Hippocampal formation (tissue), 2 donors: ENCODE measurements at places on chromosomes 1 and 21.

DNA sequence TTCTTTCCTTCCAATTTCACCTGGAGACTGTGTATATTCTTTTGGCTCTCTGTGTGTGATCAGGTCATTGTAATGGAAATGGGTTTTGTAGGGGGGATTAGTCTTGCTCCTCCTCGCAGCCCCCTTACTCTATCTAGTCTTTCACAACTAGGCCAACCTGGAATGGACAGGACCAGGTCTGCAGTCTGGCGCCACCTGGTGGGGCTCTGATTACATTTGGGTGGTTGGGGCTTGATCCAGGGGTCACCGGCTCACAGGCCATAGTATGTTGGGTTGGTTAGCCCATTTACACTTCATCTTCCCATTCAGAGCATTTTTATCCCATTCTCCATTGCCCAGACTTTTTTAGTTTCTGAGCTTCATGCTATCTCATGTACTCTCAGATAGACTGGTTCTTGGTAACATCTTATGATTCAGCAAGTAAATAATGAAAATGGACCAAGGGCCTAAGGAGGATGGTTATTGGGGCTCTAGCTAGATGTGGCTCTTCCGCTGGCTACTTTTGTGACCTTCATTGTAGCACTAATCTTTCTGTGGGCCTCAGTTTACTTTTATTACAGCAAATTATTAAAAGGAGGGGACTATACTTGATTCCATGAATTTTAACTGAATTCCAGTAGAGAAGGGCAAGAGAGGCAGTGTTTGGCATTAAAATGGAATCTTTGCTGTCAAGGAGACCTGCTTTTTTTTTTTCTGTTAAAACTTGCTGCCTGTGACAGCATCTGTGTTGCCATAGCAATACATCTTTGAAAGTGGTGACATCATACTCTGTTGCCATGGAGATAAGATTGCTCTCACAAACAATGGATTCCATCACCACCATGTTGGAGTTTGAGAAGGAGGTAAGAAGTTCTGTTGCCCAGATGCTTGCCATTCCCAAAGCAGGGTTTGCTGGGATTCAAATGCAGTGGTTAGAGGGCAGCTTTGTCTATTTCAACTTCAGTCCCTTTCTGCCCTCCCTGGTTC, 150.1 kb downstream of the PLXNA2 start:
- no peak for DNase-seq

DNA sequence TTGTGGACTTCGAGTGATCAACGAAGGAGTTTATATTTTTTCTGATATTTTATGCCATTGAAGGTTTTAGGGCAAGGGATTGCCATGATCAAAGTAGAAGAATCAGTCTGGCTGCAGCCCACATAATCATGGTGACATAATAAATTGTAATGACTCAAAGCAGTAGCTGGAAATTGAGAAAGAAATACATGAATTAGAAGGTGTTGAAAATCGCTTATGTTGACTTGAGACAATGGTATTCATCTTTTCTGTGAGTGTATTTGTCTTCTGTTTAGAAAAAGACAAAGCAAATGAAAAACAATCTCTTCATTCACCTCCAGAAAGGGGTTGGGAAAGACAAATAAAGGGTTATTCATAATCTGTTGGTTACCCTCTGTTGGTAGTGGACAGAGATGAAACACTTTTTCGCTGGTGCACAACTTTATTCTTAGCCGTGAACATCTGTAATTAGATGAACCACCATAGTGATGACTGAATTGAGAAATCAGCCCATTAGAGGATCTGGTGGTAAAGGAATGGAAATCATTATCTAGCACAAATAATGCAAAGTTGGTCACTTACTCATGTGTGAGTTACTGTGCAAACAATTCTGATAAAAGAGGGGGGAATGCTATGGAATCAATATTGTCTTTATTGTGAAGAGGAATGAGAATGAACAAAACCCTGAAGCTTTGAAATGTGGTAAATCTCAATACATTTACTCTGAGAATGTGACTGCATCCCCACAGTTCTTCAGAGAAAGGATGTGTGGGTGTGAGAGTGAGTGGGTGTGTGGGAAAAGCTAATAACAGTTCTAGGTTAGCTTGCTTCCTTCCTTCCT, 121.8 kb downstream of the NTNG1 start:
- no peak for DNase-seq

GRCh38 chr1:112027696-112028095, 38.2 kb upstream of the KCND3 start:
- no peak for DNase-seq

- DNase-seq, result no peak
Observed at GRCh38 chr1:110176299-110176956, 26.1 kb downstream of the SLC6A17 start.

- peak; percentile 74 for DNase-seq
Observed at GRCh38 chr1:201468844-201469644, at the start of gene PHLDA3. TSS of gene PHLDA3 (minus strand) at chr1:201469188. CDS start at chr1:201468786, 402 bp downstream.

GRCh38 chr1:228646717-228647522, 88.4 kb upstream of the RHOU start:
- no peak for DNase-seq

DNA sequence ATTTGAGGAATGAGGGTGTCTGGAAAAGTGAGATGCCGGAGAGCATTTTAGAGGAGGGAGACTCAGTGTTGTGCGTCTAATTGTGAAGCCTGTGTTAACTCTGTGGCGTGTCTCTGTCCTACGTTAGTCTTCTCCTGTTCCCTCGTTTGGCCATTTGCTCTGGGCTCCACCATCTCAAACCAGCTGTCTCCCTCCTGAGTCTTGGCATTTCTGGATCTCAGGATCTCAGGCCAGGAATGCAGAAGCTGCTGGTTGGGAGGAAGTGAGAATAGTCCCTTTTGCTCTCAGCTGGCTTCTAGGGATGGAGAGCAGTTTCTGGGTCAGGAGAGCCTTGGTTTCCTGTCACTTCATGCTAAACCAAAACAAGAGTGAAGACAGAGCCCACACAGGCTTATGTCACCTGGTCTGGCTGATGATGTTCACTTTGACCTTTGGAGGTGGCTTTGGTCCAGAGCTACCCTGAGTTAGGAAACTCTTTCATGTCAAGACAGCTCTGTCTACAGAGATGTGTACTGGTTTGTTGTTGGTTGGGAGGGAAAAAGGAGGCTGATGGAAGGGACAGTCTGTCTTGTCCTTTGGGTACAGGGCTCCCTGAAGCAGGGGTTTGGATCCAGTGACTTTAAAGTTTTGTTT, 859 bp downstream of the NFASC start:
- DNase-seq, result no peak

DNA sequence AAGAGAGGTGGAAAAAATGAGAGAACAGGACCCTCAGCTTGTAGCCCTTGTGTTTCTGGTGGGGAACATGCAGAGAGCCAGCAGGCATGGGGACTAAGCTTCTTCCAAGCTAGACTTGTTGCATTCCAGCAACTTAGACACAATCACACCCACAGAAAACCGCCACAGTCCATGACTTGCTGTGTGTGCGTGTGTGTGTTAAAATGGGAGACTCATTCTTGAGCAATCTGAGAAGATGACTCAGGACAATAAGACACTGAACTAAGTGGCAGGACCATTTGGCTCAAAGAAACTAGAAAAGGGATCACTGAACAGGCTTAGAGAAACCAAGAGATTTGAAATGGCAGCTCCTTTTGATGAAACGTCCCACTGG, 78.0 kb downstream of the HLX start:
- DNase-seq, result no peak

GRCh38 chr1:45541193-45541592, 9.4 kb upstream of the AKR1A1 start:
- DNase-seq, result no peak

- DNase-seq, result no peak
Observed at GRCh38 chr1:43448955-43449707, 4.6 kb downstream of the HYI start.

DNA sequence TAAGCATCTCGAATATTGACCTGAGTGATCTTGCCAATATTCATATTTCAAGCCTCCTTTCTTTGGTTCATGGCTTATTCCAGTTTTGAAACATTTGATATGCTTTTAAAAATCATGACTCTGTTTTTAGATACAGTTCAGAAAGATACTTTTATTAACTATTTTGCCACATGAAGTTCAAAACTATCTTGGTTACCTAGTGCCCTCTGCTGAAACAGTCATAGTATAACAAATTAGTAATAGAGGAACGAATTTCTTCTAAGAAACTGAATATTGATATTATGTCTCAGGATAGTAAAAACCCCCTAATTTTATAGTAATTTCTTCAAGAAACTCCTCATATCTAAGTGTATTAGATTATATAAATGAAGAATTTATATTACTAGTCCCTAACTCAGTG, 52.6 kb upstream of the RC3H1 start:
- DNase-seq, result peak; percentile 71

GRCh38 chr1:63843884-63844283, 70.1 kb downstream of the ROR1 start:
- DNase-seq, result no peak

DNA sequence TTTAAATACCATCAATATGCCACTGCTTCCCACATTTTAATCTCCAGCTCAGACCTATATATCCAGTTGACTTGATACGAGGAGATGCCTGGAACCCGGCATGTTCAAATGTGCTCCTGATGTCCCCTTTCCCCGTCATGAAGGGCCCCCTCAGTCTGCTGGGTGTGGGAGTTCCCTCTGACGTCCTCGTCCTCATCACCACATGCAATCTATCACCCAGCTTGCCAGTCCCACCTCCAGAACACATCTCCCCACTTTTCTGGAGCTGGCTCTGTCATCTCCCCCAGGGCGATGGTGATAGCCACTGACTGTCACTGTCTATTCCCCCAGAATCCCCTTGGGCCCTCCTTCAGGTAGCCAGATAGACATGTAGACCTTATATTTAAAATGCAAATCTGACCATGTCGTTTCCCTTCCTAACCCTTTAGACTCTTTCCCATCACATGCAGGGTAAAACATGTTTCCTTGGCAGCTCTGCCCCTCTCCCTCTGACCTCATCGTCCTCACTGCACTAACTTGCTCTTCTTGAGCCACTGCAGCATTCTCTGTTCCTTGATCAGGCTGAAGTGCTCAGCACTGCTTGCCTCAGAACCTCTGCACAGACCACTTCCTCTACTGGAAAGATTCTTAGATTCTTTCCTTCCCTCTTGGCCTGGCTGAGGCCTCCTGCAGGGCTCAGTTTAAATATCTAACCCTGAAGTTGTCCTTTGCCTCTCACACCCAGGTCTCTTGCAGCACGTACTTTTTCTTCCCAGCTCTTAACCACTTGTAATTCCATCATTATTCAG, 7.4 kb downstream of the AZIN2 start:
- DNase-seq, result no peak

GRCh38 chr1:36992139-36992943, 42.0 kb downstream of the GRIK3 start:
- DNase-seq, result no peak

DNA sequence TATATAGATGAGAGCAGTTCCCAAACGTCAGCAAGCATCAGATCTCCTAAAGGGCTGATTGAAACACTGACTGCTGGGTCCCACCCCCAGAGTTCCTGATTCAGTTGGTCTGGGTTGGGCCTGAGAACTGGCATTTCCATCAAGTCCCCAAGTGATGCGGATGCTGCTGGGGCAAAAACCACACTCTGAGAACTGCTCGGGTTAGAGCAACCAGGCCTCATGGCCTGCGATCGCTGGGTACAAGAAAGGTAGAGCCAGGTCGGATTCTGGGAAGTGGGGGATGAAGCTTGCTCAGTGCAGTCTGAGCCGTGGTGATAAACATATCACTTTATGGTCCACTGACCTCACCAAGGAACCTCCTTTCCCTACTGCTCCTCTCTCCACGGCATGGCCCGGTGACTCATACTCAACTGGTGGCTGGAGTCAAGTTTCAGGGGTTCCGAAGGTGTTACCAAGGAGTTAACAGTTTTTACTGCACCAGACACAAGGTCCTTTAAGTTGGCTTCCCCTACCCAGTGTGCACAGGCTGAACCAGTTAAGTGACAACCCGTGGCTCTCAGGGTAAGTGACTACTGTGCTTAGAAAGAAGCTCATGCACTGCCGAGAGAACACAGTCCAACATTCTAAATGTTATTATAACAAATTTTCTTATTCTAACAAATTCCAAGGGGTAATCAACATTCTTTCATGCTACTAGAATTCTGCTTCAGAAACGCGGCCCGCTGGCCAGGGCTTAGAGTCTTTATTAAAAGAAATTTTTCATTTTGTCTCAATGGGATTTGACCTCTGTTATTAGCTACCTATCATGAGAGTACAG, 153.5 kb downstream of the TGFBR3 start:
- DNase-seq, result no peak

DNA sequence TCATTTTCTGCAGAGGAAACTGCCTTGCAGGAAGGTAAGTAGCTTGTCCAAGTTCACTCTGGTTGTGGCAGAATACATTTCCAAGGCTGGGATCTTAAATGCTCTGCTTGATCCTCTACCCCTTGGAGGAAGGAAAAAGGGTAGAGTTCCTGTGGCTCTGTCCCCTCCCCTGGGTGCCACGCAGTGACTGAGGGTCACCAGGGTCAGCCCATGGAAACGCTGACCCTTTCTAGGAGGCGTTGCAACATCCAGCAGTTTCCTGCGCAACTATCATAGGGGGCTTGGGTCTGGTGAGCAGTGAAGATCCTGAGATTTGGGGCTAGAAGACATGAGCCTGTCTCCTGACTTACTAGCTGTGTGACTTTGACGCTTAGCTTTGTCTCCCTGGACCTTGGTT, 29.4 kb upstream of the EPS8L3 start:
- no peak for DNase-seq

- DNase-seq, result peak; percentile 34
Observed at GRCh38 chr21:46325073-46325912, 1.3 kb downstream of the PCNT start.

- DNase-seq, result no peak
Observed at GRCh38 chr1:18773753-18774152, 85.7 kb downstream of the TAS1R2 start.

DNA sequence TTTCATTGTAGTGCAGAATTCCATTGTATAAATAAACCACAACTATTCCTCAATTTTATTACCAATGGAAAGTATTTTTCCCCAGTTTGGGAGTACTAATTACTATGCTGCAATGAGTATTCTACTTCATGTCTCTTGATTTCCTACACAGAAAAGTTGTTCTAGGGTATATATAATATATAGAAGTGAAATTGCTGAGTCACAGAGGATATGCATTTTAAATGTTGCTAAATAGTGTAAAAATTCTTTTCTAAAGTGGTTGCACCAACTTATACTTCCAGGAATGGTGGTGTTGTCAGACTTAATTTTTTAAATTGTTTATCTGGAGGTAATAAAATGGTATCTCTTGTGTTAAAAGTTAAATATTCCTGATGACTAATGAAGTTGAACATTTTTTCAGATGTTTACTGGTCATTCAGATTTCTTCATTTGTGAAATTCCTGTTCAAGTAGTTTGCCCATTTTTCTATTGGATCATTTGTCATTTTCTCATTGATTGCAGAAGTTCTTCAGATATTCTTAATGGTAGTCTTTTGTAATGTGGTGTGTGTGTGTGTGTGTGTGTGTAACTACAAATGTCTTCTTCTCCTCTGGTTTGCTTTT, 19.1 kb upstream of the MYOG start:
- DNase-seq, result no peak

- DNase-seq, result no peak
Observed at GRCh38 chr1:16046842-16047241, 3.3 kb downstream of the CLCNKB start.

DNA sequence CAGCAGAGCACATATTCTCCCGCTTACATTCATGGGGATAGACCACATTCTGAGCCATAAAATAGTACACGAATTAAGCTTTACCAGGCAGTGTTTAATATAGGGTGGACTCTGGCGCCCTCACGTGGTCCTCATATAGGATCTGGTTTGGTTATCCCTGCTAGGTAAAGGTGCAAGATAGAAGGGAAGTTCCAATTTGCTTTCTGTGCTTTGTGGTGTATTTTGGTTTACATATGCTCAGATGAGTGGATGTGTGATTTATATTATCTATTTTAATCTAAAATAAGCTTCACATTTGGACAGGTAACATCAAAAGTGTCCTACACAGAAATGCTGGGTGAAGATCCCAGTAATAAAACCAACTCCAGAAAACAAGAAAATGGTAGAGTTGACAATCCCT, 3.6 kb downstream of the CR1 start:
- peak; percentile 49 for DNase-seq
